ENCODE measurements at places on chromosomes 12 and 14.

GRCh38 chr12:13443498-13443897, 247.0 kb downstream of the EMP1 start:
- no peak for DNase-seq

- DNase-seq: no peak
Observed at GRCh38 chr14:102344485-102344884, 18.2 kb downstream of the CINP start.

- DNase-seq: no peak
Observed at GRCh38 chr14:106488291-106488690, 961.9 kb downstream of the TMEM121 start.

GRCh38 chr14:90844321-90844720, 28.1 kb upstream of the TTC7B start:
- DNase-seq: no peak

- DNase-seq: no peak
Observed at GRCh38 chr12:41211448-41211847, 23.3 kb downstream of the PDZRN4 start.

GRCh38 chr12:95253386-95253785, 35.8 kb downstream of the VEZT start:
- no peak for DNase-seq

- no peak for DNase-seq
Observed at GRCh38 chr12:71400481-71400880, 39.1 kb upstream of the LGR5 start.

GRCh38 chr14:102775855-102776760, 1.1 kb upstream of the TRAF3 start:
- DNase-seq: peak; percentile 16

DNA sequence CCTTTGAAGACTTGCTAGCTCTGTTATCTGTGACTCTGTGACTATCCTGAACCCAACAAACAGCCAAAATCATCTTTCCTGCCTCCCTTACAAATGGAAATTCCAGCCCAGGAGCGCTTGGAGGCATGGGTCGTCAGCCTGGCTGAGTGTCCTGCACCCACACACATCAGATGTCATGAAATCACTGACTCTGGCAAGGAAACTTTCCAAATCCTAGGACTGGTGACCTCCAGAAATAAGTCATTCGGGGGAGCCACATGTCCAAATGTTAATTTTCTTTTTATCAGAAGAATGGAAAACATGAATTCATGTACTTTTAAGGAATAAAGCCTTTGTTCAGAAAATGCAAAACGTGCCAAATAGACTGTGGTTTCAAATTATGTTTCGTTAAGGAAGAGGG, 96.3 kb upstream of the EVL start:
- no peak for DNase-seq

- DNase-seq: no peak
Observed at GRCh38 chr14:81382517-81383225, 17.5 kb downstream of the STON2 start.

- no peak for DNase-seq
Observed at GRCh38 chr12:121520119-121520518, 60.7 kb downstream of the KDM2B start.

DNA sequence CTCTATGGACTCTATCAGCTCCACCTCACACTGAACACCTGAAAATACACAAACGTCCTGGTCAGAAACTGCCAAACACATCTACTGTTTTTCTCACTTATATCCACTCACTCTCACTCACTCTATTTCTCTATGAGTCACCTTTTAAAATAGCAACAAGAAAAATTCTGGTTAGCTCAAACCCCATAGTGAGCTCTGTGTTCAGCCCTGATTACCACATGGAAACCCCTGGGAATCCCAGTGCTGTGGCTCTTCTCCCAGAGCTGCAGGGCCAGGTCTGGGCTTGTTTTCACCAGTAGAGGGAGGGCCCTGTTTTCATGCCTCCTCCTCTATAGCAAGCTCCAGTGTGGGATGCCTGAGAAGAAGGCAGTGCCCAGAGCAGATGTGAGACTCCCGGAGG, 1126.1 kb downstream of the TMEM121 start:
- DNase-seq: no peak

DNA sequence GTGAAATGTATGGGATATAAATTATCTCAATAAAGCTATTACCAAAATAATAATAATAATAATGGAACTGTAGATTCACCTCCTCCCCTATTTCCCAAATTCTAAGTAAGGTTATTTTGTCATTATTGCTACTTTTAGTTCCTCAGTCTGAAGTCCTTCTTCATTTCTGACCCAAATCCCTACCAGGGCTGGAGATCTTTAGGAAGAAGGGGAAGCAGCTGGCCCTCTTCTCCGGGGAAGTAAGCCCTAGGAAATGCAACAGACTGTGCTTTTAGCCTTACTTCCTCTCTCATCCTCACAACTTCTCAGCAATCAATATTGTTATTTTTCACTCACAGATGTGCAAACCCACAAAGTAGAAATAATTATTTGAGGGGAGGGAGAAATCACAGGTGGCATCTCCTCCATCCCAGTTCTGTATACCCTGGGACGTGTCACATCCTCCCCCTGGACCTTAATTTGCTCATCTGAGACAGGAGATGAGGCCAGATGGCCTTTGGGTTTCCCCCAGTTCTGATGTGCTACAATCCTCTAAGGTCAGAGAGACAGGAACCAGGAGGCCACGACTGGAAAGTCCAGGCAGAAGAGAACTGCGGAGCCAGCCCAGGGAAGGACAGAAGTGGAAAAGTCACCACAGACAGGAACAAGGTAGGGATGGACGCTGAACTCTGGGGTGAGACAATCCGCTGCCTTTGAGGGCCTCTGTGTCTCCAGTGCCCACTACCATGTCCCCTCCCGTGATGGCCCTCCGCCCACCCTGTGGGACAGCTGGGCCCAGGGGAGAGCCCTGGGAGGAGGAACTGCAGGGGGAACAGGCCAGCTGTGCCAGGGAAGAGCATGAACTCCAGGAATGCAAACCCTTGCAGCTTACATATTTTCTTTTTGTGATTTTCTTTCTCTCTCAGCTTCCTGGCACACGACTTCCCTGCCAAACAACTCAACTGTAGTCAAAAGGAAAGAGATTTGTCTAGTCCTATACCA, 10.6 kb upstream of the TNFRSF1A start:
- no peak for DNase-seq

DNA sequence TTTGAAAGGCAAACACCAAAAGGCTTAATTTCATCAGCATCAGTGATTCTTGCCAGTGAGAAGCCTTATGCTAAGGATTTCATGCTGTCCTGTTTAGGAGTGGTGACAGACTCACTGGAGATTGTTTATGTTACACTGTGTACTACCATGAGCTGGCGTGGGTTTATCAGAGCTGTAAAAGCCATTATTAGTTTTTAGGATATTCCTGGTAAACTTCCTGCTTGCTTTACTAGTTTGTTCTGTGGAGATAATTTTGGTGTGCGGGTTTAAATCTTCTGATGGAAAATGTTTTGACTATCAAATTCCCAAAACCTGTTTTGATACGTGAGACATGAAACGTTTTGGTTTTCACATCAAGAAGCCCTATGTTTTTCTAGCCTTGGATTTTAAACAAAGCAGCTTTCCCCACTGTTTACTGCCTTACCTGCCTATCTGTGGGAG, 15.2 kb downstream of the PPFIBP1 start:
- no peak for DNase-seq

DNA sequence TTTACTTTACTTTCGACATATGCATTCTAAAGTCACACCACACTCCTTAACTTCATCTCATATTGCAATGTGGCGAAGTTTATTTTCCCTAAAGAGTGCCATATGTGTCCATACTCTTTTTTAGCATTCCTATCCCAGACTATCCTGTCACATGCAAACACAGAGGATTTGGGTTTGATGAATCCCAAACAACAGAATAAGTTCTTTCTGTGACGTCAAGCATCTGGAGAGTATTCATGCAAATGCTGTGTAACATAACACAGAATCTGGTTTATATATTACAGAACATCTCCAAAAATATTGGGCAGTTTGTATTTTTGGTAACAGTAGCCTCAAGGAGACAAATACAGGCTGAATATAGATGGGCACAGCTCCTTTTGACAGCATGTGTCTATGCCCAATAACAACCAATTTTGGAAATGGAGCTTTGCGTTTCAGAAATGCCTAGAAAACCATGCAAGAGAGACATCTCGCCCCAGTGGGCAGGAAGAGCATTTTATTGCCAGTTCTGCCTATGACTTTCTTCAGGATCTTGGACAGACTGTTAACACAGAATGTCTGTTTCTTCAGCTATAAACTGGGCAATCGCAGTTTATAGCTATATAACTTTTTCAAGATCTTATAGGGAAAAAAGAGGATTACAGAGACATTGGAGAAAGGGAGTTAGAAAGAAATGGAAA, 190.8 kb downstream of the ADAMTS20 start:
- DNase-seq: no peak

GRCh38 chr14:105140581-105140980, 28.0 kb downstream of the JAG2 start:
- DNase-seq: no peak

GRCh38 chr14:24072881-24073877, 1.8 kb downstream of the CPNE6 start:
- DNase-seq: no peak

DNA sequence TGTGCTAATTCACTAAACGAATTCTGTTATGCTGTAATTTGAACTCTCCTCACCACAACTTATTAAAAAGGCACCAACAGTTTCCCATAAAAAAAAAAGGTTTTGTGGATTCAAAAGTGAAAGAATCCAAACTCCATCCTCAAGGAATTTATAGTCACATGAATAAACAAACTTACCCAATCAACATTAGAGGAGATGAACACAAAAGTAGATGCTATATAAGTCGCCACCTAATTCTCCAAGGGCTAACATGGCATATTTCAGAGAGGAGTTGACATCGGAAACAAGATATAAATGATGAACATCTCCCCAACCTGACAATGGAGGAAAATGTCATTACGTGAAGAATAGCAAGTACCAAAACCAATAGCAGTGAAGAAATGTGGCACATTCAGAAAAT, 265.5 kb upstream of the PRKD1 start:
- DNase-seq: no peak

DNA sequence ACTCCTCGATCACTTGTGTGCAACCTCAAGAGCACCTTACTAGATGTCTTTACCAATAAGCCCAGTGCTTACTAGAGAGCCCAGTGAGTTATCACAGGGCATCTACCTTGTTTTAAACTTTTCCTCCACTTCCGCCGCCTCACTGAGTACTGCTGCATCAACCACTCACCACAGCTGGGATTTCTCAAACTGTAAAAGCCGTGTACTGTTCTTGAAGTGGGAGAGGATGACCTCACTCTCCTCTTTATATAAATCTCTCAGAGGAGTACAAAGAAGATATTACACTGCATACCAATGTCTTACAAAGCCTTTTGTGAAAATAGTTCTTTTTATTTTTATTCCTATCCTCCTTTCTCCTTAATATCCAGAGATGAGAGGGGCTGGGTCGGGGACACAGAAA, 94.1 kb downstream of the PLCZ1 start:
- no peak for DNase-seq

GRCh38 chr12:42590330-42590934, 886 bp upstream of the PRICKLE1 start:
- no peak for DNase-seq

DNA sequence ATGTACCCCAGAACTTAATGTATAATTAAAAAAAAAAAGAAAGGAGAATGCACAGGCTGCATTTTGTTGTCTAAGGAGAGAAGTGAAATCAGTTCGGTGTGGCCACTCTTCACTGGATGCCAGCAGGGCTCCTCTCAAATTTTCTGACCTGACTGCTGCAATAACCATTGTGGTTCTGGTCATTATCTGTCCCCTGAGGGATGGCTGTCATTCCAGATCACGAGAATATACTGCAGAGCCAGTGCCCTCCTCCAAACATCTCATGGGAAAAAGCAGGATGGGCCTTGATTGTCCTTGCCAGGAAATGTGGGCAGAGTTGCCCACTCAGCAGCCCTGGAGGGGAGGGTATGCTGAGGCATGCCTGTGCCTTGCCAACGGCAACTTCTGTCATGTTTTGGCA, 139.1 kb downstream of the SLC8A3 start:
- no peak for DNase-seq

DNA sequence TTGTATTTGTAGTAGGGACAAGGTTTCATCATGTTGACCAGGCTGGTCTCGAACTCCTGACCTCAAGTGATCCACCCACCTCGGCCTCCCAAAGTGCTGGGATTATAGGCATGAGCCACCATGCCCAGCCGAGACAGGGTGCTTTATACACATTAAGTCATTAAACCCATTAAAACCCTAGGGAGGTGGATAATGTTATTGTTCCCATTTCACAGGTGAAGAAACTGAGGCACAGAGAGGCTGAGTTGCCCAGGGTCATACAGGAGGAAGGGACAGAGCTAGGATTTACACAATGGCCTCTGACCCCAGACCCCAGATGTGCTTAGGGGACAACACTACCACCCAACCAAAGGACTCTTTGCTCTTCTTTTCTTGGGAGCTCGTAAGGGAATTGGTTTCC, 51.0 kb upstream of the RIN3 start:
- DNase-seq: no peak

- DNase-seq: no peak
Observed at GRCh38 chr14:64721391-64721791, 17.2 kb downstream of the PLEKHG3 start.

GRCh38 chr14:40447017-40447416, 1014.8 kb upstream of the FBXO33 start:
- no peak for DNase-seq

DNA sequence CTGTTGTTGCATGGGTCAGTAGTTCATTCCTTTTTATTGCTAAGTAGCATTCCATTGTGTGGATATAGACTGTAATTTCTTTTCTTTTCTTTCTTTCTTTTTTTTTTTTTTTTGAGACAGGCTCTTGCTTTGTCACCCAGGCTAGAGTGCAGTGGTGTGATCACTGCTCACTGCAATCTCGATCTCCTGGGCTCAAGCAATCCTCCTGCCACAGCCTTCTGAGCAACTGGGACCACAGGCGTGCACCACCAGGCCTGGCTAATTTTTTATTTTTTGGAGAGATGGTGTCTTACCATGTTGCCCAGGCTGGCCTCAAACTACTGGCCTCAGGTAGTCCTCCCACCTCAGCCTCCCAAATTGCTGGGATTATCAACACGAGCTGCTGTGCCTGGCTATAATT, 5.2 kb downstream of the ATP6V0A2 start:
- DNase-seq: no peak

GRCh38 chr12:6592087-6592486, 15.1 kb downstream of the CHD4 start:
- no peak for DNase-seq

- no peak for DNase-seq
Observed at GRCh38 chr14:77198561-77198960, 17.0 kb downstream of the TMEM63C start.

GRCh38 chr14:68964300-68965093, 14.6 kb downstream of the ACTN1 start:
- DNase-seq: no peak

GRCh38 chr14:95471476-95471875, 45.0 kb downstream of the SYNE3 start:
- DNase-seq: no peak

DNA sequence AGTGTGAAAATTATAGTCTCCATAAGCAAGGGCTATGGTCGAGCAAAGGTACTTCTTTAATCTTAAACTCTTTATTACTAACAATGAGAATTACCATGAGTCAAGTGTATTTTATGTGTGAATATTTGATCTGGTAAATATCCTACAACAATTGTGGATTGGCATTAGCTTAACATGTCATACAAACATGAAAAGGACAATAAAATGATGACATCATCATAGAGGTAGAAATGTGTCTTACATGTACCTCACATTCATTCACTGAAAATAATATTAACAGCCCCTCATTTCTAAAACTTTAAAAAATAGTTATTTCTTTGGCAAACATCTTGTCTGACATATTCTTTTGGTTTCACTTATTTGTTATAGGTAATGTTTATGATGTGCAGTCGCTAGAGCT, 355.0 kb downstream of the NAV3 start:
- DNase-seq: no peak

GRCh38 chr14:74945261-74945851, 10.0 kb downstream of the PGF start:
- DNase-seq: peak; percentile 11
